Activated CD4-positive, alpha-beta memory T cell treated with anti-CD3 and anti-CD28 coated beads, Interleukin-2, amount 10 ng/mL, durations not matched to agents 7 days and 5 days (primary cell): ENCODE measurements at places on chromosomes 1 and 21. TPM values are rescaled to one million over a fixed set of nuclear protein-coding genes. Genes with fewer than 3 reads are reported as not detected.

DNA sequence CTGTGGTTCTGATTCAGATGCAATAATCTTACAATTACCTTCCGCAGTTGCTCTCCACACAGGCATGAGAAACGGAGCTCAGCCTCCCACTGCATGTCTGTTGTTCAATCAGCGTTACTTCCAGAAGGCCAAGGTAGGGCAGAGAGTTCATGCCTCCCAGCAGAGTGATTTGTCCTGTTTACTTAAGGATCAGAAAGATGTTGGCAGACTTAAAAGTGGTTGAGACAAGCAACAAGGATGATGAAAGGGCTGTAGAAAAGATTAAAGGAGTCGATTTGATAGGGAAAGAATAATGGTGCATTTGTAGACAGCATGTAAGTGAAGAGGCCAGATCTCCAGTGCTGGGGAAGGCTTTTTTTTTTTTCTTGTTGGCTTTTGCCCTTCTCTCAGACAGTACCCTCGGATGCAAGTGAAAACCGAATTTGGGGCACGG lies 26.6 kb downstream of the ARMH1 start:
- DNase-seq: no peak
- peaks cover 2% of the 10 kb centered on the region for H3K27me3 ChIP-seq
- no peak overlapping the region for H3K4me3 ChIP-seq

- no peak for DNase-seq
- no peaks in the 10 kb centered on the region for H3K36me3 ChIP-seq
Observed at GRCh38 chr21:38175306-38175705, 81.5 kb upstream of the KCNJ15 start.

- peaks cover 31% of the 10 kb centered on the region for H3K4me1 ChIP-seq
- no peaks in the 10 kb centered on the region for H3K36me3 ChIP-seq
- DNase-seq: peak; percentile 59
- no peak overlapping the region for H3K4me3 ChIP-seq
Observed at GRCh38 chr1:31750858-31751510, 13.2 kb downstream of the ADGRB2 start.

HES5 gene
- total RNA-seq: not detected

DNA sequence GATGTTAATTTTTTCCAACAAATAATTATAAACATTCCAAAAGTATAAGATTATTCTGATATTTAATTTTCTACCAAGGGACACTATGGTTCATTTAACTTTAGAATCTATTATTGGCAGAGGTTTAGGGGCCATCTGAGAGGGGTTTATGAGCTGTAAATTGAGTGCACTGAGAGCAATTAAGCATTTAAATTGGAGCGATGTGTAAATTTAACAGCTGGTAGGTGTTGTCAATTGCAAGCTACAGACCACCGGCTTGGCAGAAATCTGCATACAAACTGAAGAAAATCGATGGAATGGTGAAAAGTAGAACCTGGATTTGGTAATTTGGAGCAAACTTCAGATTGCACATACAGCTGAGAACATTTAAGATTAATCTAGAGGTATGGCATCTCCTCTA lies 55.8 kb upstream of the MTF2 start:
- no peak for DNase-seq
- H3K27ac ChIP-seq: no peak overlapping the region
- H3K4me1 ChIP-seq: peaks cover 5% of the 10 kb centered on the region
- H3K36me3 ChIP-seq: no peaks in the 10 kb centered on the region

PMVK gene
- 40.7 TPM for total RNA-seq

GRCh38 chr1:36232212-36233095 lies 8.2 kb downstream of the THRAP3 start:
- no peak overlapping the region for H3K27ac ChIP-seq
- no peak for DNase-seq
- H3K4me1 ChIP-seq: peaks cover 33% of the 10 kb centered on the region
- H3K27me3 ChIP-seq: no peaks in the 10 kb centered on the region

SH2D5 gene
- total RNA-seq: not detected

DNA sequence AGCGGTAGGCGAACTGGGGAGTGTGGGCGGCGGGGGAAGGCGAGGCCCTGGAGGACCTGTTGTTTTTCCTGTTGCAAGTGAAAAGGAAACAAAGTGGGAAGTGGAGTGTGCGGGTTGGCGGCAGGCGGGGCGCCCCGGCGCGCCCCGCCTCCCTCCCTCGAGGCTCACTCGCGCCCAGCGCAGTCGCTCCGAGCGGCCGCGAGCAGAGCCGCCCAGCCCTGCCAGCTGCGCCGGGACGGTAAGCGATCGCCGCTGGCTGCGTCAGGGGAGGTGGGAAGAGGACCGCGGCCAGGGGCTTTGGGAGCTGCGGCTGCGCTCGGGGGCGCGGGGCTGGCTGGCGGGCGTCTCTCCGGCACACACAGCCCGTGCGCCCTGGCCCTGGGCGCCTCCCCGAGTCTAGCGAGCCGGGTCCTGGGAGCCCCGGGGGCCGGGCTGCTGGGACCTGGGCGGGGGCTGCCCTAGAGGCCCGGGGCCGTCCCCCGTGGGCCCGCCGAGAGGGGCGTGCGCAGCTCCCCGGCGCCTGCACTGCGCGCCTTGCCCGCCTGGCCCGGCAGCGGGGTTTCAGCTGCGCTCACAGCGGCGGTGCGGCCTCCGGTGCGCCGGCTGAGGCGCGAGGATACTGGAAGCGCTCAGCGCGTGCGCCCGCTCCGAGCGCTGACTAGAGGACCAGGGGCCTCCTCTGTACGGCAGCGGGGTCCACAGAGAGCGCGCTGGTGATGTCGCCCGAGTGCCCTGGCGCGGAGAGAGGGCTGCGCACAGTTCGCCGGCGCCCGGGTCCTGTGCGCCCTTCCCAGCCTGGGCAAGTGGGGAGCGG lies at the start of gene PIK3CD:
Gene PIK3CD (plus strand): TSS at position 167 of the 814 bp plus-strand sequence. CDS start 58,725 bp downstream, outside the sequence.
- H3K27ac ChIP-seq: peak within 1 kb of the TSS; percentile 98
- peaks cover 41% of the 10 kb centered on the region for H3K36me3 ChIP-seq
- peak; percentile 59 for DNase-seq
- no peaks in the 10 kb centered on the region for H3K27me3 ChIP-seq
- peak within 1 kb of the TSS; percentile 96 for H3K4me3 ChIP-seq

TLR5 gene
- 0.15 TPM for total RNA-seq

CR2 gene
- total RNA-seq: not detected

DNA sequence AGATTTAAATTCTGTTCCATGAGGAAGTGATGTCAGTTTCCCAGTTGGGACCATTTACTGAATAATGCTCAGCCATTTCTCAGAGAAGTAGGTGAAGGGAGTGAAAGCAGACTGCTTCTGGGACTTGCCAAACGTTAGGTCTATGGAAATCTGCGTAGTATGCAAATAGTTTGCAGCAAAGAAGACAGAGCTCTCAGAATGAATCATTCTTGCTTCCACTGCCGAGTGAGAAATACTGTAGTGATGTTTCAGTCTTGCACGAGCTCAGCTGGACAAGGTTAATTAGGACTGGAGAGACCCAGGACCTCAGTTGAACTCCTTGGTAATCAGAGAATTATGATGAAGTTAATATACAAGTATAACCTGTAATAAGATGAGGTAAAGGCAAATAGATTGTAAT lies 317.7 kb upstream of the DAB1 start:
- H3K4me3 ChIP-seq: no peak overlapping the region
- no peaks in the 10 kb centered on the region for H3K27me3 ChIP-seq
- no peaks in the 10 kb centered on the region for H3K4me1 ChIP-seq

REN gene
- total RNA-seq: not detected

GRCh38 chr1:3858231-3858981 lies 1.1 kb downstream of the DFFB start:
- H3K27ac ChIP-seq: no peak overlapping the region
- peaks cover 33% of the 10 kb centered on the region for H3K4me1 ChIP-seq
- H3K4me3 ChIP-seq: peak overlapping the region; percentile 83
- H3K27me3 ChIP-seq: no peaks in the 10 kb centered on the region
- peaks cover 5% of the 10 kb centered on the region for H3K36me3 ChIP-seq

GRCh38 chr1:9626201-9626608 lies 25.3 kb upstream of the PIK3CD start:
- H3K4me3 ChIP-seq: peak overlapping the region; percentile 66
- H3K27ac ChIP-seq: peak overlapping the region; percentile 7
- peaks cover 13% of the 10 kb centered on the region for H3K27me3 ChIP-seq
- peaks cover 48% of the 10 kb centered on the region for H3K4me1 ChIP-seq

DNA sequence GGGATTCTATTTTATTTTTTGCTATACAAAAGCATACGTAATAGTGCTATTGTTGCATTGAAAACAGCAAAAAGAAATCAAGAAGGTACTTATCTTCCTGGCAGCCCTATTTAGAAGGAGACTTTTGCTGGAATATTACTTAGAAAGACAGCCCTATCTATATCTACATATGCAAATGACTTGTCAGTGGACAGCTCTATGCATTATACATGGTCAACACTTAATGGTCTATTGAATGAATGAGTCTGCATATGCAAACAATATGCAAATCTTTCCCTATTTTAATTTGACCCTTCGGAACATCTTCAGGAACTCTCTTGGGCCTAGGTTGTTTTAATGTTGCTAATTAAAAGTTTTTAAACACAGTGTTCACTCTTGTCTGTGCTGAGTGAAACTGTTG lies 110.8 kb downstream of the PLXNA2 start:
- no peak overlapping the region for H3K27ac ChIP-seq
- no peak for DNase-seq
- no peaks in the 10 kb centered on the region for H3K36me3 ChIP-seq
- peaks cover 13% of the 10 kb centered on the region for H3K27me3 ChIP-seq
- peaks cover 4% of the 10 kb centered on the region for H3K4me1 ChIP-seq

DNA sequence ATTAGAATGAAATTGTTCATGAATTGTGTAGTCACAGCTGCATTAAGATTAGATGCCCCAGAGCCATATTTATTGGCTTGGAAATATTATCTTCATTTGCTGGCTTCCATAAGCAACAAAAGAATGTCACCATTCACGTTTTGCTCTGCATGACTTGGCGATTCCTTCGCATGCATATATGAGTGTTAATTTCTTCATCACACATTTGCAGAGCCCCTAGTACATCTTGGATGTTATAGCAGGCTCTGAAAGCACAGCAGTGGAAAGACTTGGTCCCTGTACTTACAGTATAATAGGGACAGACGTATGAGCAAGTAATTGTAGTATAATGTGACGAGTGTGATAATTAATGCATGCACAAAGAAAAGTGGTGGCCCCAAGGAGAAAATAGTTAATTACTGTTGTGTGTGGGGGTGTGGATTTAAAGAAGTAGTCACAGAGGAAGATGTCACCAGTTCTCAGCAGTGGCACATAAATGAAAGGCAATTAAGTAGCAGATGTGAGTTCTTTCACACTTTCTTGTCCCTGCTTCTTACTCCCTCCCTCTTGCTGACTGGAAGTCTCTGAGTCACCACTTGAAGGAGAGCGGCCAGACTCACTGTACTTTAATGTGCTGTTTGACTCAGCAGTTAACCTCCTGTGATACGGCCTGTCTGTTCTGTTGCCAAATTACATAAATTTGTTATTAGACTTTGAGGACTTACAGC lies 21.0 kb downstream of the S100A10 start:
- H3K4me1 ChIP-seq: peaks cover 31% of the 10 kb centered on the region
- H3K27ac ChIP-seq: no peak overlapping the region
- H3K36me3 ChIP-seq: peaks cover 2% of the 10 kb centered on the region

MIXL1 gene
- total RNA-seq: not detected

DNA sequence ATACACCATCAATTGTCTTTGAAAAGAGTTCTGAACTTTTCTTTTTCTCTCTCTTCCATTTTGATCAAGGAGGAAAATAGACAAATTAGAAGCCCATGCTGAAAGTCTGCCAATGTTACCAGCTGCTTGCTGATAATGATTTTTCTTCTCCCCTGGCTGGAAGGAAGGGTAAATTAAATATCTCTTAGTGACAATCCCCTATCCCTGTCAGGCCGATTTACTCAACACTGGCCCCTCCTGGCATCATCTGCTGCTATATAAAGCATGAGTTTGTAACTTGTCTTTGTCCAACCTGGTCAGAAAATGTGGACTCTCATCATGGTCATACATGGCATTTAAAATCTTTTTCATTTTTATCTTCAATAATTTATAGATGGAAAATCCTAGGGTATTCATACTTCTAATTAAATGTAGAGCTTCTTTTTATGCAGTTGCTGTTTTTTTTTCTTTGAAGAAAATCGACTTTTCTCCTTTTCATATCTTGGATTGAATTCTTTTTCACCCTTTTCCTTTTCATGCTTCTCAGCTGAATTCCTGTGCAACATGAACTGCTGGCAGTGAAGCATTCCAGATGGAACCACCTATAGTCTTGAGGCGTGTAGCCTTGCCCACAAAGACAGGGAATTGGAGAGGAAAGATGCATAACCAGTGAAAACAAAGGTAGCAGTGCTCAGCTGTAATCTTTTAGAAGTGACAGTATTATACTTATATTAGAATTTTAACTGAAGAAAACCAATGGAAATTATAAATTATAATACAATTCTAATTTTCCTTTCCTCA lies 214.7 kb upstream of the PTGFR start:
- no peak overlapping the region for H3K4me3 ChIP-seq
- no peaks in the 10 kb centered on the region for H3K27me3 ChIP-seq
- H3K27ac ChIP-seq: no peak overlapping the region

GRCh38 chr1:203673550-203674411 lies 47.1 kb downstream of the ATP2B4 start:
- peak; percentile 80 for DNase-seq
- H3K27ac ChIP-seq: peak overlapping the region; percentile 97

DNA sequence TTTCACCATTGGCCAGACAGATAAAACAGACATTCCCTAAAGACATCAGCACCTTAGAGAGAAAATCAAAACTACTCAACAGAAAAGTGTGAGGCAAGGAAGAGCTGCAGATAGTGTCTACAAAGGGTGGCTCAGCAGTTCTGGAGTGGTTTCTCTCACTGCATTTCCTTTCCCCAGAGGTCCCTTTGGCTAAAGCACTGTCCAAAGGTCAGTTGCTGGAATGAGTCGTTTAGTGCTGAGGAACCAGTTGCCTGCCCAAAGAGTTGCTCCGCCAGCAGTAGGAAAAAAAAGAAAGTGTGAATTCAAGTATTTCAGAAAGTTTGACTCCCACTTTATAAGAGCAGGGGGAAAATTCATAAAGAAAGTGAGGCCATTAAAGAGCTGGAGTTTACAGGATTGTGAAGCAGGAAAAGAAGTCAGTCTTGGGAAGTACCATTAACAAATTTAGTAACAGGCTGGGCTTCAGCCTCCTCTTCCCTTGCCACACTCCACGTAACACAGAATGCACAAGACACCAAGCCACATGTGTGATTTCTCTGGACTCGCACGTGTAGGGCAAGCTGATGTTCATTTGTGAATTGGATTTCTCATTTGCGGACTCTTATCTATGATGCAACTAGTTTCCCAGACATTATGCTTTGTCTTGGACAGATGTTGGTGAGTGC lies 122.2 kb downstream of the RUNX1 start:
- H3K4me1 ChIP-seq: peaks cover 31% of the 10 kb centered on the region
- DNase-seq: no peak
- peaks cover 45% of the 10 kb centered on the region for H3K36me3 ChIP-seq
- no peak overlapping the region for H3K27ac ChIP-seq

GRCh38 chr21:26715878-26716506 lies 129.2 kb downstream of the ADAMTS1 start:
- peak; percentile 18 for DNase-seq
- H3K27ac ChIP-seq: no peak overlapping the region
- no peaks in the 10 kb centered on the region for H3K4me1 ChIP-seq

ELAPOR1 gene
- total RNA-seq: 4.1 TPM

DIO1 gene
- total RNA-seq: not detected

- H3K4me1 ChIP-seq: no peaks in the 10 kb centered on the region
- no peak overlapping the region for H3K27ac ChIP-seq
- no peaks in the 10 kb centered on the region for H3K36me3 ChIP-seq
- no peak for DNase-seq
- H3K4me3 ChIP-seq: no peak overlapping the region
Observed at GRCh38 chr21:17461582-17461981, 51.3 kb upstream of the CXADR start.

CFAP107 gene
- total RNA-seq: not detected

- H3K4me3 ChIP-seq: no peak overlapping the region
- H3K27me3 ChIP-seq: peaks cover 91% of the 10 kb centered on the region
- no peak overlapping the region for H3K27ac ChIP-seq
- no peak for DNase-seq
- no peaks in the 10 kb centered on the region for H3K36me3 ChIP-seq
Observed at GRCh38 chr1:18633422-18634155, 2.9 kb downstream of the PAX7 start.
